Dorsolateral prefrontal cortex (tissue), 122 donors: ENCODE measurements at places on chromosomes 11 and 22. TPM values are rescaled to one million over a fixed set of nuclear protein-coding genes. Genes with fewer than 3 reads are reported as not detected.

- DNase-seq, result no peak
Measured at GRCh38 chr11:66915866-66916265, 42.3 kb downstream of the PC start.

GRCh38 chr11:133579165-133580031 lies 47.1 kb upstream of the OPCML start:
- DNase-seq, result peak; percentile 27

GRCh38 chr22:30328466-30329049 lies 1.8 kb upstream of the TBC1D10A start:
- DNase-seq, result no peak

GRCh38 chr11:23590596-23591308 lies 730.5 kb upstream of the CCDC179 start:
- DNase-seq, result no peak

DNA sequence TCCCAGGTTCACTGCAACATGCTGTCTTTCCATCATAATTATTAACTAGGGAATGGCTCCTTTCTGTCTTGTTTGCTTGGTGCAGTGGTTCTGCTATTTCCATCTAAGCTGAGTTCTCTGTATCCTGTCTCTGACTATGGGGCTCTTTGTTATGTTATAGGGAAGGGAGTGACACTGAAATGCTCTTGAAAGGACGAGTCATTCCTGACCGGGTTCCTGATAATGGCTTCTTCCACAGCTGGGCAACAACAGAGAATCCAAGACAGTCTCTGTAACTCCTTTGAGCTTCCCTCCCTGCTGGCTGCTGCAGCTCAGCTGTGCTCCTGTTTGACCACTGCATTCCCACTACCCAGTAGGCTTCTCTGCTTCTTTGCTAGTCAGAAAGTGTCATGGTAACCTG lies 24.1 kb downstream of the OR2AT4 start:
- no peak for DNase-seq

ART1 gene
- not detected for total RNA-seq

C11orf42 gene
- total RNA-seq, result not detected
